ENCODE measurements at places on chromosomes 1 and 21. TPM values are rescaled to one million over a fixed set of nuclear protein-coding genes. Genes with fewer than 3 reads are reported as not detected.
A peak's percentile ranks its signal among the peaks of the same experiment; 100 is the strongest.

The HAO2 gene
- 0.61 TPM for total RNA-seq

The IL24 gene
- total RNA-seq, result not detected

The RYR2 gene
- 3.4 TPM for total RNA-seq

The NEXN gene
- total RNA-seq, result 3.3 TPM

The LMO4 gene
- total RNA-seq, result 64.9 TPM

The OPTC gene
- total RNA-seq, result 1.1 TPM

The MPL gene
- total RNA-seq, result not detected

The KIF2C gene
- total RNA-seq, result 71.6 TPM

The HUNK gene
- 5.7 TPM for total RNA-seq

The CBS gene
- 319 TPM for total RNA-seq

The TRIM17 gene
- total RNA-seq, result 2.8 TPM

The RSPO1 gene
- 0.33 TPM for total RNA-seq

The OR2L13 gene
- not detected for total RNA-seq

DNA sequence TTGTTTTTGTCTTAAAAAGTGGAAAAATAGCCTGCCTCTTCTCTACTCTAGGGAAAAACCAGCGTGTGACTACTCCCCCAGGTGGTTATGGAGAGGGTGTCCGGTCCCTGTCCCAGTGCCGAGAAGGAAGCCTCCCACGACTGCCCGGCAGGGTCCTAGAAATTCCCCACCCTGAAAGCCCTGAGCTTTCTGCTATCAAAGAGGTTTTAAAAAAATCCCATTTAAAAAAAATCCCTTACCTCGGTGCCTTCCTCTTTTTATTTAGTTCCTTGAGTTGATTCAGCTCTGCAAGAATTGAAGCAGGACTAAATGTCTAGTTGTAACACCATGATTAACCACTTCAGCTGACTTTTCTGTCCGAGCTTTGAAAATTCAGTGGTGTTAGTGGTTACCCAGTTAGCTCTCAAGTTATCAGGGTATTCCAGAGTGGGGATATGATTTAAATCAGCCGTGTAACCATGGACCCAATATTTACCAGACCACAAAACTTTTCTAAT is 35.0 kb upstream of the TDRD10 start:
- no peak for DNase-seq

DNA sequence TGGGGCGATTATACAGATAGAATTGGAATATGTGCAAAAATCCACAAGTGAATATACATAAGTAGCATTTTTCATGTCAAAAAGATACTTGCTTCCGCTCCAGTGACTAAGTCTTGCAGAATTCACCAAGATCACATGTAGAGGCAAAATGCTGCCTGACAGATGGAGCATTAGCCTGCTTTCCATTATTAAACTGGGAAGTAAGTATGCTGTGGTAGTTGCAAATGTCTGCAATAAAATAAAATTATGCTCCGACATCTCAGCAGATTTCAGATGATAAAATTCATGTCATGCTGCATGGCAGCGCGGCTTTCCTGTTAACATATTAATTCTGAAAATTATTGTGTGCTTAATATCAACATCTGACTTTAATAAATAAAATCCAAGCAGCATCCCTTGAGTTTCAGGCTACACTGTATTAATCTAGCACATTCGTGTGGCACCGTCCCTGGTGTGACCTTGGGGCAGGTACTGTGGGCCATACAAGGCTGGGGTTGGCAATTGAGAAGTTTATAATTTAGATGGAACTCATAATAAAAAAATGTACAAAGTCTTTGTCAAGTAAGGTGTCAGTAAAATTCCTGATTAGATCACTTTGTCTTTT is 366.4 kb upstream of the ZP4 start:
- no peak for DNase-seq

- DNase-seq, result no peak
Observed at GRCh38 chr1:182397653-182398393, 2.6 kb downstream of the TEDDM1 start.

GRCh38 chr1:119253366-119253765 is 112.9 kb upstream of the WARS2 start:
- DNase-seq, result no peak

- no peak for DNase-seq
Observed at GRCh38 chr1:111983500-111983899, 6.0 kb downstream of the KCND3 start.

GRCh38 chr1:201530741-201531531 is 8.0 kb upstream of the NAV1 start:
- peak; percentile 88 for DNase-seq

DNA sequence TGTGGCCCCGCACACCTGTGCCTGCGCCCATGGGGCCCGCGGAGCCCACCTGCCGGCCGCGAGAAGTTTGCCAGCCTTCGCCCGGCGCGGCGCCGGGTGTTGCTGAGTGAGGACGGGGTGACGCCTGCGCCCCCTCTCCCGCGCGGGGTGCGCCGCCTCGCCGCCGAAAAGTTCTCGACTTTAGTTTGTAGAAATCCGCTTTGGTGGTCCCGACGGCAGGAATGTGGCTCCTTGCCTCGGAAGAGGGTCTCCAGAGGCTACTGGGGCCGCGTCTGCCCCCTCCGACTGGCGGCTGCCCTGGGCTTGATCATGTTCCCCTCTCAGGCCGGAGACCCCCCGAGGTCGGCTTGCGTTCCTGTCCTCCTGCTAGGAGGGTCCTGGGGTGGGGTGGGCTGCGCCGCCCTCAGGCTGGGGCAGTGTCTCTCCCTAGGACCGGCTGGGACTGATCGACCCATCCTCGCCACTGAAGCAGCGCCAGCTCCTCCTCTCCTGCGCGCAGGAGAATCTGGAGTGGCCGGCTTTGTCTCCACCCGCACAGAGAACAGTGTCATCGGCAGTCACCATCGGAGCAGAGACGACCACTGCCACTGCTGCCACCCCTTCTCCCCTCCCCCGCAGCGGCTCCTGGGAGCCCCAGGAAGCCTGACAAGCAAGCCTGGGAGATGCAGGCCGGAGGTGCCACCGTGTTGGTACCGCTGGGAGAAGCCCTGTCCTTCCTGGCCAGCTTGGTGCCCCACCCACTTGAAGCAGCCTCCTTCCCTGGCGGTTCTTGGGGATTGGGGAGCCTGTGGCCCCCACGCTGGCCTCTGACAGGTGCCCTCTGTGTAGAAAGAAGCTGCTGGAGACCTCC is 553 bp upstream of the SLC30A2 start:
- DNase-seq, result no peak

DNA sequence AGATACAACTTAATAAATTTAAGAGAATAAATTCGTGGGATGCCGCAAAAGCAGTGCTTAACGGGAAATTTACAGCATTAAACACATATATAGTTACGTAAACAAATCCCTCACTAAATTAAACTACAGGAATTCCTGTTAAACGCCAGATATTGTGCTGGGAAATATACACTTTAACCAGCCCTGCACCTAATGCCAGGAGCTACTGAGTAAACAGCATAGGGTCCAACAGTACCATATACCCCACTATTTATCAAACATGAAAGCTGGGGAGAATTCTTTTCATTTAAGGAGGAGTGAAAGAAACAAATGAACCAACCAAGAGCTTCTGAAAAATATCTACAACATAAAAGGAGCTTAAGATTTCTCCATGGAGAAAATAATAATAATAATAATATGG is 11.7 kb downstream of the FRRS1 start:
- DNase-seq, result no peak

DNA sequence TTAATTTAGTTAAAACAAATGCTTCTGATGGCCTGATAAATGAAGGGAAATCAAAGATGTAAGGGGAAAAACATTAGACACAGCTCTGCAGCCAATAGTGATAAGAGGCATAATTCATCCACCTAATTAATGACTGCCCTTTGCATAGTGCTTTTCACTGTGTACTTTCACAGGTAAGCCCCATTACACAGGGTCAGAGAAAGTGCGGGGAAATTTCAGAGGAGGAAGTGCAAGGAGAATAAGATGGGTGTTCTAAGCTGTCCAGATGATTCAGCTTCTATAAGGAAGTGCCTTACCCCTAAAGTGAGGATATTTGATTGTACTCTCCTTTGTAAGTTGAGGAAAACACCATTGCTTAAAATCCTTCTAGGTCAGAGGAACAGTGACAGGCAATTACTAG is 88.0 kb downstream of the NR5A2 start:
- no peak for DNase-seq

- no peak for DNase-seq
Observed at GRCh38 chr1:67566803-67567377, 118.1 kb upstream of the GADD45A start.

GRCh38 chr21:45312296-45312695 is 24.6 kb upstream of the POFUT2 start:
- DNase-seq, result no peak

DNA sequence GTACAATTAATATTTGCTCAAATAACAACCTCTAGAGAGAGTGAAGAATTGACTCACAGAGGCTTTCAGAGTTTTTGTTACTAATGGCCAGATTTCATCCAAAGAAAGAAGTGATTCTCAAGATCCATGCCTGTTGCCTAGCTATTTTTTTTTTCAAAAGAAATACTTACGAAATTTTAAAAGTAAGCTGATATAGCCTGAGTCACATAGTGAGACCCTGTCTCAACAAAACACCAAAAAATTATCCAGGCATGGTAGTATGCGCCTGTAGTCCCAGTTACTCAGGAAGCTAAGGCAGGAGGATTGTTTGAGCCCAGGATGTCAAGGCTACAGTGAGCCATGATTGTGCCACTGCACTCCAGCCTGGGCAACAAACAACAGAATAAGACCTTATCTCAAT is 14.6 kb downstream of the PALMD start:
- DNase-seq, result no peak

- peak; percentile 92 for DNase-seq
Observed at GRCh38 chr1:17540255-17541001, 930 bp downstream of the ARHGEF10L start.

DNA sequence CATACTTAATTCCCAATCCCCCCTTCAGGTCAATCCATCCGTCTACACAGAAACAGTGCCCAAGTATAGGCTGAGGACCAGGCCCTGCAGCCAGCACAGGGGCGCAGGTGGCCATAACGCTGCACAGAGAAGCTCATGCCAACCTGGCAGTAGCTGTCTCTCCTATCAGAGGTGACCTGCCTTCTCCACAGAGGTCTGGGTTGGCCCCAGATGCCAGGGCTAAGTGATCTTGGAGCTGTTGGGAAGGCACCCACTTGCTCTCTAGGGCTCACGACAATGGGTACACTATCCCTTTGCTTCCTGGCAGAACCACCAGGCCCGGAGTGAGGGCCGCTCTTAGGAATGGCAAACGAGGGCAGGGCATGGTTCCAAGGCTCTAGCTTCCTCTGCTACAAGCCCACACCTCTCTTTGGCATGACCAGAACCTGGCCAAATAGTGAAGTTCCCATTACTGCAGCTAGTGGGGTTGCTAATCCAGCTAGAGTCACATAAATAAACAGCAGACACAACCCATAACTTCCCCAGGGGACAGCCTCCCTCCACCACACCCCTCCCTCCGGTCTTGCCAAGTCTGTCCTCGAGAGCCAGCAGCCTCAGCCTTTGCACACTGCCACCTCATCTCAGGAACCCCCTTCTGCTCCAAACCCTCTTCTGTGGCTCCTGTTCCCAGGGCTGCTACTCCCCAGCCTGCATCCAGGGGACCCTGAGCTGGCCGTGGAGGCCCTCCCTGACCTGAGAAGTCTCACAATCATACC is 113.0 kb downstream of the GLIS1 start:
- peak; percentile 15 for DNase-seq

DNA sequence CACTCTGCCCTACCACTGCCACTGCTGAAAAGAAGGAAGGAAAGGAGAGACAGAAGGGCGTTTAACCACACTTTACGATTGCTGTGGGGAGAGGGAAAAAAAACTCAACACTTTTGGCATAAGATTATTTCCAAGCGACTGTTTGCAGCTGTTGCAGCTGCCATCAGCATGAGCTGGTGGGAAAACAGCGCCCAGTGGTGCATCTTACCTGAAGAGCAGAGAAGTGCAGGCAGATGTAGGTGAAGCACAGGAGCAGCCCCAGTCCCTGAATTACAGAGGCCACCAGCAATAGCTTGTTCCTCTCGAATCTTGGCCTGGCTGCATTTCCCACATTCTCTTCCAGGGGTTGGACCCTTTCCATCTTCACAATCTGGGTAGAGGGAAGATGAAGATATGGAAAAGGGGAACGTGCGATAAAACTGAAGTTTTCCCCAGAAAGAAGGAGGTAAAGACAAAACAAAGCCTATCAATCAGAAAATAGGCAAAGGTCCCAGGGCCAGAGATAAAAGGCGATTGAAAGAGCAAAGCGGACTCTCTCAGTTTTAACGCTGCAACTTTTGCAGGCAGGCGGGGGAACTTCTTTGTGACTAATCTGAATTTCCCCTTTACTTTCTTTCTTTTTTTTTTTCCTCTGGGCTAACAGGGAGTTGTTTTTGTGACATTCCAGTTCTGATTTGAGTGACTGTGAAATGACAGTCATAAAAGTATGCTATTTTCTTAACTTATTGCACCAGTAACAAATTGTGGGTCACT is at the start of gene TNFSF4:
Gene TNFSF4, minus strand, starts transcription at position 516 of the 753 bp plus-strand sequence. Its CDS starts 155 bp downstream, at position 361.
- no peak for DNase-seq

- no peak for DNase-seq
Observed at GRCh38 chr1:76543495-76543894, 323.8 kb upstream of the ST6GALNAC5 start.

DNA sequence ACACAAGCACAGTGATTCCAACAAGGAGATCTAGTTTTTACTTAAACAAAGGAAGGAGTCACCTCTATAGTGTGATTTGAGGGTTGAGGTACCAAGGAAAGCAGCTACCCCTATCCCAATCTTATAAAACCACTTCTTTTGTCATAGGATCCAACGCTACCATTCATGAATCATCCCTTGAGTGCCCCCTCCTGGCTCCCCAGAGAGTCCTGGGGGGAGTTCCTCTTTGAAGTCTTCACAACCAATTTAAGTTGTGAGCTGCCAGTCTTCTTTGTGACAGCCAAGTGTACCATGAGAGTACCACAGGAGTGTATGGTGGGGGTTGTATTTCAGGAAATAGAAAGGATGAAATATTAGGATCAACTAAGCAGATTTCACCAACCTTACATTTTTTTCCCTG is 39.1 kb upstream of the NHLH2 start:
- DNase-seq, result peak; percentile 41

GRCh38 chr1:235430991-235431390 is 63.8 kb downstream of the TBCE start:
- no peak for DNase-seq
